ENCODE measurements at places on chromosomes 4 and X.
A peak's percentile ranks its signal among the peaks of the same experiment; 100 is the strongest.

GRCh38 chr4:27327421-27328181, 467.0 kb downstream of the STIM2 start:
- no peak for DNase-seq

- no peak for DNase-seq
These were observed 46.5 kb downstream of the CWH43 start for GRCh38 chr4:49032440-49033161.

- no peak for DNase-seq
These were observed 61.4 kb downstream of the DDX53 start for GRCh38 chrX:23061116-23061515.

DNA sequence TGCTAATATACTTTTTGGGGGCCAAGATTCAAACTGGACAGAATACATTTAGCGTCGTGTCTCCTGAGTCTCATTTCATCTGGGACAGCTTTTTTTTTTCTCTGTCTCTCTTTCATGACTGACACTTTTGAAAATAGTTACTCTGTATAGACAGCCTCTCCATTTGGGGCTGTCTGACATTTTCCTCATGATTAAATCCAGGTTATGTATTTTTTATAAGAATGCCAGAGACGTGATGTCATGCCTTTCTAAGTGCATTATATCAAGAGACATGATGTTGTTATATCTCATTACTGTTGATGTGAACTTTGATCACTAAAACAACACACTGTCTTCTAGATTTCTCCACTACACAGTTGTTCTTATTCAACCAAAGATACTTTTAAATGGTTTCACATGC, 199.0 kb downstream of the BANK1 start:
- DNase-seq, result no peak

DNA sequence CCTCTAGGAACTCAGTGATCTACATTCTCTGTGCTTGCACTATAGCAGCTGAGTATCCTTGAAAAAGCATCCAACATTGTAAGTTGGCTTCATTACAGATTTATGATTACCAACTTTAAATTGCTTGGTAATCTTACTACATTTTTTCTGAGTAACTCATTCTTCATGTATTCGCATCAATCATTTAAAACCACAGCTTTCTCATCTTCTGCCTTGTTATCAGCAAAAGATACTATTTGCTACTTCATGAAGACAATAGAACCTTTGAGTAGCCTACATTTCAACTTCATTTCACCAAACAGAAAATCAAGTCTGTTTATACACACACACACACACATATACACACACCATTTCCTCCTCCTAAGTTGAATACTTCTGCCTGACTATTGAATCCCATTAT, 6.2 kb upstream of the DCAF8L2 start:
- DNase-seq, result no peak

- no peak for DNase-seq
These were observed 416.3 kb downstream of the PCDH10 start for GRCh38 chr4:133565379-133565778.

- no peak for DNase-seq
These were observed 49.6 kb downstream of the STPG2 start for GRCh38 chr4:98093662-98094061.

- no peak for DNase-seq
These were observed 62.0 kb downstream of the PHKA1 start for GRCh38 chrX:72652082-72652481.

- no peak for DNase-seq
These were observed 334.4 kb downstream of the DHX15 start for GRCh38 chr4:24249972-24250371.

- DNase-seq, result no peak
These were observed 219.6 kb upstream of the DIAPH2 start for GRCh38 chrX:96464880-96465558.

DNA sequence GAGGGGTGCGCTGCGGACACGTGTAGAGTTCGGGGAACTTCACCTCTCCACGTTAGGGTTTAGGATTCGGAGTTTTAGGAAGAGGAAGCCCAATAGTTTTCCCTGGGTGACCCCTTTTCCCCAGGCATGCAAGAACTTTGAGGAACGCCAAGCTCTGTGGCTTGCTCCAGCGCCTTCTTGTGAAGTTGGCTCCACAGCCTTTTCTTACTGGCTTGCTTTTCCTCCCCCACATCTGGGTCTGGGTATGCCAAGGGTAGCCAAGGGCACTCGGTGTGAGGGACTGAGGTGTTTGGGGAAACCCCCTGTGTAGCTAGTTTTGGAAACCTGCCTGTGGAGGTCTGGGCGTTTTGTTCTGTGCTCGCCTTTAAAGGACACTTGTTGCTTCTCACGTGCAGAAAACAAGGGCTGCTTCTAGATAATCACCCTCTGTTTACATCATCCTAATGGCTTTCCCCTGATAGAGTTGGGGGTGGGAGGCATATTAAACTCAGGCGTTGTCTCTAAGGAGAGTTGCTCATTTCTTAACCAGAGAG, 746 bp downstream of the EDNRA start:
- DNase-seq, result no peak

GRCh38 chr4:74624351-74625151, 169.8 kb downstream of the BTC start:
- no peak for DNase-seq

- no peak for DNase-seq
These were observed 430.9 kb downstream of the MAPK10 start for GRCh38 chr4:85928775-85929591.

GRCh38 chr4:147651563-147651962, 32.4 kb downstream of the PRMT9 start:
- no peak for DNase-seq

GRCh38 chr4:38605753-38606586, 58.0 kb upstream of the KLF3 start:
- DNase-seq, result no peak

DNA sequence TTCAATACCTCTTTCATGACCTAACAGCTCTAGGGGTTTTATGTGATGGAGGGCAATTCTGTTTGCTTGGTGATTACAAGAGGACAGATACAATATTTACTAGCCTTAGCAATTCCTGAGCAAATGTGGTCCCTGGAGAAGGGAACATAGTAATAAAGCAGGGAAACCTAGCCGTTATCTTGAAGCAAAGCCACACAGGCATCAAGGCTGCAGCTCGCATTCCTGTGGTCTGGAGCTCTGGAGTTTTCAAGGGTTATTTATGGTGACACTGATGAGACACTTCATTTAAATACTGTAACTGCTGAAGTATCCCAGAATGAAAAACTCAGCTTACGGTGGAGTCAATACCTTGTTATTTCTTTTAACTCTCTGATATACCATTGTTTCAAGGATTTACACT, 66.8 kb downstream of the AFF2 start:
- DNase-seq, result no peak

GRCh38 chrX:147183161-147183560, 368.6 kb upstream of the CXorf51A start:
- DNase-seq, result no peak

GRCh38 chr4:37917388-37917787, 26.5 kb downstream of the TBC1D1 start:
- DNase-seq, result no peak

DNA sequence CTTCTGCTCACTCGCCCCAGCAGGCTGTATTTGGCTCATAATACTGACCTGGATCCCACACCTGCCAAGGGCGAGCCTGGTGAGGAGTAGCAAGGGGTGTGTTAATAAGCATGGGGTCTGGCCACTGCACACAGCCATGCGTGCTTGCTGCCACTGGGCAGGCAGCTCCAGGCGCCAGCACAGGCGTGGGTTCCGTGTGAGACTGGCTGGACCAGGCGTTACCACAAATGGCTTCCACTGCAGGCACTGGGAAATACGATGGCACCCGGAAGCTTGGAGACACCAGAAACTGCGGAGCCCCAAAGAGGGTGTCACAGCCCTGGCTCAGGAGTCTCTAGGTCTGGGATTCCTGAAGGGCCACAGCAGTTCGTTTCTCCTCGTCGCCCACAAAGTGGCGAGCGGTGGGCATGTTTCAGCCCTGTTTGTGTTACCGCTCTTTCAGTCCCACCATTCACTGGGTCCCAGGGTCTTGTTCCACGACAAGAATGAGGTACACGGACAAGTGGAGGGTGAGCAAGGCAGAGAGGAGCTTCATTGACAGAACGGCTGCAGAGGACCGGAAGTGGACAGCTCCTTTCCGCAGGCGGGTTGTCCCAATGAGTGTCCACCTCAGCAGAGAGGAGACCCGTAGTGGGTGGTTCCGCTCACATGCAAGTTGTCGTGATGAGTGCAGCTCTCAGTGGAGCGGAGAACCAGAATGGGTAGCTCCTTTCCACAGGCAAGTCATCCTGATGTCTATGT, 428.9 kb downstream of the EPHA5 start:
- DNase-seq, result no peak

DNA sequence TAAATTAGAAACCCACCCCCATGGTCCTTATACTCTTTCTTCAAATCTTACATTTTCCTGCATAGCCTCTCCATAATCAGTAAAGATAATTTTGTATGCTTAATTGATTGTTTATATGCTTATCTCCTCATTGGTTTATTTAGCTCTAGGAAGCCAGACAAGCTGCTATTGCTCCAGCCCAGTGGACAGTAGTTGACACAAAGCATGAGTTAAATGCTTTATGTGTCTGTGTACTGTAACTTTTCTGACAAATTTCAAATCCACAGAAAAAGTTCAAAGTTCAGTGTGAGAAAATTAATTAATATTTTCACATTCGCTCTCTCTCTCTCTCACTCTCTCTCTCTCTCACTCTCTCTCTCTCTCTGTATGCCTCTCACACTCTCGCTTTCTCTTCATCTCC, 181.7 kb downstream of the GABRB1 start:
- DNase-seq, result no peak

DNA sequence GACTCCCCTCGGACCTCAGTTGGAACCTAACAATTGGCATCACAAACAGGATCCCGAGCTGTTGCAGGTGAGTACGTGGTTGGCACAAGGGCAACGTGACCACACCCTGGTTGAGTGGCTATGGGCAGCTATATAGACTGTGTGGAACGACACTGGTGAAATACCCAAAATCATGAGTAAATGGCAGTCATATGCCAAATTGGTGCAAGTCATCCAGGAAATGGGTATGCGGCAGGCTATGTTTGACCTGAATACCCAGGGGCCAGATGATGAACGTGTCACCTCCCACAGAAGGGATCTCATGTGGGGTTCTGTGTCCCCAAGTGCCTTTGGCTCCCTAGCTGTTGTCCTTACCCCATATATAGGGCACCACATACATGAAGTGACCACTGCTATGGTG, 53.2 kb upstream of the CCDC149 start:
- no peak for DNase-seq

GRCh38 chrX:79161655-79162054, 17.2 kb downstream of the GPR174 start:
- no peak for DNase-seq

- no peak for DNase-seq
These were observed 40.5 kb downstream of the NFKB1 start for GRCh38 chr4:102541697-102542096.

GRCh38 chr4:109816082-109816442, 500 bp downstream of the GAR1 start:
- DNase-seq, result no peak

- DNase-seq, result no peak
These were observed 1.6 kb upstream of the NDST3 start for GRCh38 chr4:118032691-118033090.

- no peak for DNase-seq
These were observed 9.8 kb downstream of the ZIC3 start for GRCh38 chrX:137575596-137576255.

- DNase-seq, result no peak
These were observed 11.7 kb upstream of the MAEA start for GRCh38 chr4:1277667-1278665.

- DNase-seq, result peak; percentile 43
These were observed 14.7 kb upstream of the ANXA5 start for GRCh38 chr4:121711263-121712000.

- DNase-seq, result no peak
These were observed 65.3 kb downstream of the PAPSS1 start for GRCh38 chr4:107654694-107655093.

- DNase-seq, result no peak
These were observed 85.2 kb downstream of the FHDC1 start for GRCh38 chr4:153021276-153021675.
